ENCODE measurements at places on chromosomes 1 and 21.

GRCh38 chr1:150566589-150567340, 12.6 kb downstream of the MCL1 start:
- DNase-seq: no peak

GRCh38 chr1:13892671-13893325, 192.8 kb downstream of the PRDM2 start:
- DNase-seq: no peak

DNA sequence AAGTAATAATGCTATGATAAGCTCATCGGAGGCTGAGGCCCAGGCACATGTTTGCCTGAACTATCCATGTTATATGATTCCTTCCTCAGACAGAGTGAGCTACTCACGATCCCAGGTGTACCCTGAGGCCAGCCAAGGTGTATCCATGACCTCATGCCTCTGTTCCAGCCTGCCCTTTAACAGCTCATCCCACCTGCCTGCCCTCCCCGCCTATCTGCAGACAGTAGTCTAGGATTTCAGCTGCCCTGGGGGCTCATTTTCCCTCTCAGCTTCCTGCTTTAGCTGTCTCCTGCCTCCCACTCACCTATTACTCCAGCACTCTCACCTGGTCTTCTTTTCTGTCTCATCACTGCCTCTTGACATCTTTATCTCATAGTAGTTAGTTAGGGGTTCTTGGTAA, 1.9 kb upstream of the IL24 start:
- DNase-seq: peak; percentile 99

GRCh38 chr1:210568631-210569030, 239.9 kb downstream of the HHAT start:
- no peak for DNase-seq

- no peak for DNase-seq
Measured at GRCh38 chr1:190084552-190084951, 393.1 kb downstream of the BRINP3 start.

DNA sequence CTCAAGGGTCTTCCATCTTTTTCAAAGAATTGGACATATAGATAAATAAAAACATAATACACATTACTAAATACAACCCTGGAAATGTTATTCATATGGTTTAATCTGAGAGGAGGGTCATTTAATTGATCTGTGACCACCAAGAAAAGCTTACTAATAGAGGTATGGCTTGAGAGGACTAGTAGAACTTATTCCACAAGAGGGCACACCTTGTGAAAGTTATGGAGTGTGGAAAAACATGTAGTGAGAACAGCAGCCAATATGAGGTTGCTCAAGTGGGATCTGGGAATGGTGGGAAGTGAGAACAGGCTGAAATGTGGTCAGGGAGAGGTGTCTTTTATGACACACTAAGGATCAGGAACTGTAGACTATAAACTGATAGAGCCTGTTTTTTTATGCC, 973.5 kb upstream of the B3GALT2 start:
- DNase-seq: no peak

DNA sequence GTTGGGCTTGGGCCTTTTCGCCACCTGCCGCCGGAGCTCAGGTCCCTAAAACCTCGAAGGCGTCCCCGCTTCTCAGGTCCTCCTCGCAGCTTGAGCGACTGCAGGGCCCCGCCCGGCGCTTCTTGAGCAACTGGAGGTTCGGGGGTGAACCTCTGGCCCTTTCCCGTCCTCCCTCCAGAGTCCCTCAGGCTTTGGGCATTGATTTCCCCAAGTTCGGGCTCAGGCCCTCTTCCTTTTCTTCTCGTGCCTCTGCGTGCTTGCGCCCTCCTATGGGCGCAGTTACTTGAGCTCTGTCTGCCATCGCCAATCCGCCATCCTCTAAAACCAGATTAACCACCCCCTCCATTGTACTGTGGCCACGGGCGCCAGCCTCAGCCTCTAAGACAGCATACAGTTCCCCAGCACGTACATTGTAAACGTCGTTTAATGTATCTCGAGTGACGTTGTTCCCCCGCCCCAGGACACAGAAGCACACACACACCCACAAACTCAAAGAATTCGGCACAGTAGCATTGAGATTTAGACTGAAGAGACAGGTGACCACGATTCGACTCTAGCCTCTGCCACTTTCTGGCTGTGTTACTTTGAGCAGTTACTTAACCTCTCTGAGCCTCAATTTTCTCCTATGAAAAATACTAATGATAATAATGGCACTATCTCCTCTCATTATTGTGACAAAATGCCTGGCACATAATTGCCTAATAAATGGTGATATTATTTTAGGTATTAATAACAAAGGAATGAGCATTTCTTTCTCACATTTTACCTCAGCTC, 22.6 kb downstream of the BTG2 start:
- peak; percentile 68 for DNase-seq

GRCh38 chr1:207363871-207364270, 42.4 kb downstream of the CD55 start:
- no peak for DNase-seq

GRCh38 chr1:91742848-91743292, 143.1 kb downstream of the TGFBR3 start:
- no peak for DNase-seq

GRCh38 chr1:162416909-162417308, 5.0 kb upstream of the SH2D1B start:
- no peak for DNase-seq

DNA sequence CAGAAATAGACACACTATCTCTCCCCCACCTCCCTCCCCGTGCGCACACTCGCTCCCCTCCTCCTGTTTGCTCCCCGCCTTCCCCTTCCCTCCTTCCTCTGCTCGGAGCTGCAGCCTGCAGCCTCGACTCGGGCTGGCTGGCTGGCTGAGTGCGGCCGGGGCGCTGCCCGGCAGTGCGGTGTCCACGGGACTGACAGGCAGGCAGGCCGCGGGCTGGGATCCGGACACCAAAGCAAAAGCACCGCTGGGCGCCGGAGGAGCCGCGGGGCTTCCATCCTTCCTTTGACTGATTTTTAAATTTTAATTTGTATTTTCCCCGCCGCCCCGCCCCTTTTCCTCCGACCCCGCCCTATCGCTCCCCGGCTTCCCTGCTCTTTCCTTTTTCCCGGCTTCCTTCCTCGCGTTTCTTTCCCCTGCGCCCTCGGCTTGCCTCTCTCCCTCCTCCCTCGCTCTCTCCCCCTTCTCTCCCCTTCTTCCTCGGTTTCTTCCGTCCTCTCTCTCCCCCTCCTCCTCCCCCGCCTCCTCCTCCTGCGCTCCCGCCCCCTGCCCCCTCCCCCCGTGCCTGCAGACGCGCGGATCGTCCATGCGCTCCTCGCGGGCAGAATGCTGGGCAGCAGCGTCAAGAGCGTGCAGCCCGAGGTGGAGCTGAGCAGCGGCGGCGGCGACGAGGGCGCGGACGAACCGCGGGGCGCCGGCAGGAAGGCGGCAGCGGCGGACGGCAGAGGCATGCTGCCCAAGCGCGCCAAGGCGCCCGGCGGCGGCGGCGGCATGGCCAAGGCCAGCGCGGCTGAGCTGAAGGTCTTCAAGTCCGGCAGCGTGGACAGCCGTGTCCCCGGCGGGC, 109.4 kb downstream of the NAV1 start:
- no peak for DNase-seq

DNA sequence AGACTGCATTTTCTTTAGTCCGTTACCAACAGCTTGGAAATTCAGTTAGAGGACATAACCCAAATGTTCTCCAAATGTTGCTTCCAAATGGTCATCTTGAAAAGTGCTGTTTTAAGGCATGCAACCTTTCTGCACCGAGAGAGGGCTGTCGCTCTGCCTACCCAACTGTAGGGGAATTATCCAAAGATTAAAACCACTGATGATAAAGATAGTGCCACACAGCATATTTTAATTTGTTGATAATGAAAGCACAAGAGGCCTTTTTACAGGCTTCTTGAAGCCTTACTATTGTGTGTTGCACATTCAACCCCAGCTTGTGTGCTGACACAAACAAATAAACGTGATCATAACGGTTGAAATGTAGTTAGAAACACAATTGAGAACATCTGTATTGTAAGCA, 121.5 kb downstream of the LMO4 start:
- DNase-seq: no peak

DNA sequence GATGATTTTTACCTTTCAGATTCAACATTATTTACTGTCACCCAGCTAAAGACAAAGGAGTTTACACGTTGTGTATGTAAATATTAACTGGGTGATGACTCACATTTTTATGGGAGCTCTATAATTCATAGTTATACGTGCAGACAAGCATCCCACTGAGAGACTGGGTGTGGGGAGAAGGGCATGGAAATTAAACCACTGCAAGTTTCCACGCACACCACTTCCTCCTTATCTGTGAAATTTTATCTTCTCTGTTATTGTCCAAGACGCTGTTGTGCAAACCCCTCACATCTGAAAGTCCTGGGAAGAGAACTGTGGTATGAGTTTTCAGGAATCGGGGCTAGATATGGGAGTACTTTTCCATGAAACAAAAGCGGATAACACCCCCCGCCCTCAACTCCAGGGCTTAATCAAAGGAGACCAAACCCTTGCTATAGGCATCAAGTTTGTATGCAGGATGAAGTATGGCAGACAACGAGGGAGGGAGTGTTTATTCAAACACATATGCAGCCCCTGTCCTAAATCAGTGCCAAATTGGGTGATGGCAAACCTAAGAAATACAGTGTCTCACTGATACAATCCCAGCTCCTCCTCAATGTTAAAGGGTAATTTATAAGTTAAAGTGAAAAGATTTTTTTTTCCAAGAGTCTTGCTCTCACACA, 23.3 kb upstream of the DPT start:
- no peak for DNase-seq

DNA sequence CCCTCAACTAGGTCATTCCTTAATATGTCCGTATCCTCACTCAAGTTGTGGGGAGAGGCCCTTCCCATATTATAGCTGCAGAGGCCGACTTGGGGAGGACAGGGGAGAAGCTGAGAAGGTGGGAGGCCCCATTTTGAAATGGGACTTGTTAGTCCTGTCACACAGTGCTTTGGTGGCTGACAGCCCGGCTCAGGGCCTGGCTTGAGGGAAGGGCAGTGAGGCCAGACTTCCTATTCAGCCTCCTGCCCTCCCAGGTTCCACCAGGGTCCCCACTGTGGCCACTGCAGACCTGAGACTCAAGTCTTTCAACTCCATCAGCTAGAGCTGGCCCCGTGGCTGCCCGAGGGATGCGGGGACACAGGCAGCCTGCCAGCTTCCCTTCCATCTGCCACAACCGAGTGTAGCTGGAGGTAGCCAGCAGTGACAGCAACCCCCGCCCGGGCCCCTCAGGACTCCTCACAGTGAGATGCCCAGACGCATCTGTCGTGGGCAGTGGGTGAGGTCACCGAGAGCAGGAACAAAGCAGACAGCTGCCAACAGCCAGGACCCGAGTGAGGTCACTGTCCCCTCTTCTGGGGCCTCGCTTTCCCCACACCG, 36.9 kb downstream of the SIM2 start:
- DNase-seq: no peak

DNA sequence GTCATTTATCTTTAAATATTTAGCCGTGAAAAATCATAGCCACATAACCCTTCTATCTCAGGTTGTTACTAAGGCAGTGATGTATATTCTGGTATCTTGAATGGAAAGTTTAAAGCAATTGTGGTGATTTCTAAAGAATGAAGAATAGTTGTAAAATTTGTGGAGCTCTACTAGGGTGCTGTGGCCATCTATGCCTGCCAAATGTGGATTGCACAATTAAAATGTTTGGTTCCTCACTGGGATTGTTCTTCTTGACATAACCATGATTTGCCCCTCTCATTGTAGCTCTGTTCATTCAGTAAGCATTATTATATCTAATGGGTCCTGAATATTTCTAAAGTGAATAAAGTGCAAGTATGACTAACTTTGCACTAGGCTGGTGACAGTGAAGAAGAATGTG, 50.1 kb downstream of the AK4 start:
- no peak for DNase-seq

- DNase-seq: no peak
Measured at GRCh38 chr1:180842491-180843275, 70.0 kb upstream of the KIAA1614 start.

GRCh38 chr1:207006083-207006482, 26.5 kb downstream of the C1orf116 start:
- DNase-seq: no peak

GRCh38 chr1:15936025-15936424, 39.9 kb downstream of the ZBTB17 start:
- DNase-seq: peak; percentile 65

GRCh38 chr1:55774446-55774845, 559.3 kb upstream of the USP24 start:
- no peak for DNase-seq

DNA sequence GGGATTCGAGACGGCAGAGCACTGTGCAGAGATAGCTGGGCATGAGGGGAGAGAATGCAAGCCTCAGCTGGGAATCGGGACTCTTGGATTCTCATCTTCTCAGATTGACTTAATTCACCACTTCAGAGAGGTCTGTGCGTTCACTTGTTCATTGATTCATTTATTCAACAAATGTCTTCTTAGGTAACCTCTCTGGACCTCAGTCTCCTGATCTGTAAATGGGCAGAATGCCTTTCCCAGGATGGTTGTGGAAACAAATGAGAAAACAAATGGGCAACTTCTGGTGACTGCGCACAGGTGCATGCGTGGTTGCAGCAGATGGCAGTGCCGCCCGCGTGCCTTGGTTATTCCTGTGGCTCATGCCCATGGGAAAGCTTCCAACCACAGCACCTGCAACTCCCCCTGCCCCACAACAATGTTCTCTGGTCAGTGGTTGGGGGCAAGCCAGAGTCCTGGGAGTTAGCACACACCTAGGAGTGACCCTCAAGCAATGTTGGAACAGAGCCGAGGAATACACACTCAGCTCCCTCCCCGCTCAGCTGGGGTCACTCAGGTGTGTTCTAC, 110.1 kb upstream of the RUNX3 start:
- no peak for DNase-seq

GRCh38 chr1:116506132-116507004, 64.5 kb downstream of the CD58 start:
- DNase-seq: no peak

GRCh38 chr1:230235876-230236275, 168.8 kb downstream of the GALNT2 start:
- no peak for DNase-seq

DNA sequence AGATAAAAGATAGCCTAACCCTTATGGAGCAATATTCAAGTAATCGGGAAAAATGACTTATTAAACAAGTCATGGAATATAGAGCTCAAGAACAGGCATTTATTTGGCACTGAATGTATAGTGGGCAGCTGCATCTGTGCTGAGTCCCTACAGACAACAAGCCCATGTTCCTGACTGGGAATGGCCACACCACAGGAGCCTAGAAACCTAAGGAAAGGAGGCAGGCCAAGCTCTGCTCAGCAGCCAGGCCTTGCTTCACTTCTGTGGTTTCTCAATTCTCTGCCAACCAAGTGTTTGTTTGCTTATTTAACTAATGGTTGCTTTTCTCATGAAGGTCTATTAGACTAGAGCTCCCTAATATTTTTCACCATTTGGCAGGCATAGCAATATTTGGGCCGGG, 21.5 kb downstream of the AK2 start:
- no peak for DNase-seq

GRCh38 chr1:55310505-55310971, 95.4 kb upstream of the USP24 start:
- peak; percentile 93 for DNase-seq

DNA sequence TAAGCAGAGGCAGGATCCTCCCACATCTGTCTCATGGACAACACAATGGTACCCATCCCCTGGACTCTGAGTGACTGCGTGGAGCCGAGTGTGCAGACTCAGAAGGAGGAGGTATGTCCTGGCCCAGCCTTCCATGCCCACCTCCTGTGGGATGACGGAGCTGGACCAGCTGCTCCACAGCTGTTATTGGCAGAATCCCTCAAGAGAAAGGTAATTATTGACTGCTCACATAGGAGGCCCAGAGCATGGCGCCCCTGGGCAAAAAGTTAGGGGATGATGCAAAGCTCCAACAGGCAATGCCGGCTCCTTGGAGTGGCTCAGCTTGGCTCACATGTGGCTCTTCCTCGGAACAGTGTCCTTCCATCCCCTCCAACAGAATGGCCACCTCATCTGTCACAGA, 12.2 kb upstream of the ACTRT2 start:
- peak; percentile 22 for DNase-seq
